Psoas muscle (tissue), 8 donors: ENCODE measurements at places on chromosomes 6 and 20. TPM values are rescaled to one million over a fixed set of nuclear protein-coding genes. Genes with fewer than 3 reads are reported as not detected.

Gene BEND6
- 0.30 TPM for total RNA-seq

Gene SYTL3
- total RNA-seq = 8.0 TPM

Gene LTB
- 0.69 TPM for total RNA-seq

Gene ZSCAN9
- total RNA-seq = 6.4 TPM

Gene PACRG
- 3.1 TPM for total RNA-seq

Gene CPNE5
- 0.27 TPM for total RNA-seq

Gene RBM24
- 215 TPM for total RNA-seq

Gene HUS1B
- total RNA-seq = 0.22 TPM

Gene FAM83B
- total RNA-seq = 0.67 TPM

Gene TNF
- total RNA-seq = not detected

Gene SLC17A3
- total RNA-seq = not detected

Gene TRIM15
- total RNA-seq = not detected

Gene SLC35D3
- total RNA-seq = not detected

Gene SPATS1
- not detected for total RNA-seq

Gene SNX9
- total RNA-seq = 30.2 TPM

Gene TCF15
- total RNA-seq = 10.6 TPM

Gene PRICKLE4
- total RNA-seq = not detected

Gene NMBR
- not detected for total RNA-seq

Gene ADGB
- not detected for total RNA-seq

Gene FAXC
- total RNA-seq = not detected

Gene RBL1
- total RNA-seq = 4.0 TPM

Gene CAPN11
- total RNA-seq = not detected

Gene SLC26A8
- 0.15 TPM for total RNA-seq

Gene SCRT2
- total RNA-seq = not detected

Gene SLC16A10
- total RNA-seq = 106 TPM

Gene WFDC10A
- total RNA-seq = not detected

Gene C4B
- 9.9 TPM for total RNA-seq

Gene C6orf58
- not detected for total RNA-seq

Gene TAP2
- total RNA-seq = 18.5 TPM

Gene GPR63
- not detected for total RNA-seq

Gene SLC22A7
- not detected for total RNA-seq

Gene TRIM31
- total RNA-seq = not detected

Gene CALHM5
- total RNA-seq = 0.58 TPM

Gene SDC4
- total RNA-seq = 95.2 TPM

Gene PTK7
- total RNA-seq = 1.6 TPM

Gene PPP1R3G
- 0.41 TPM for total RNA-seq

Gene APCDD1L
- total RNA-seq = 0.15 TPM

Gene TMEM244
- total RNA-seq = not detected

Gene PCSK2
- 0.26 TPM for total RNA-seq

Gene C20orf96
- 1.0 TPM for total RNA-seq

Gene CST4
- total RNA-seq = not detected

Gene VWA7
- total RNA-seq = 7.2 TPM

Gene SCGN
- not detected for total RNA-seq

Gene R3HDML
- total RNA-seq = not detected

Gene PKIB
- total RNA-seq = 0.59 TPM

Gene TBX18
- 0.24 TPM for total RNA-seq

Gene LTA
- not detected for total RNA-seq

Gene TRIM40
- not detected for total RNA-seq

Gene KHDC1L
- not detected for total RNA-seq

Gene PRRC2A
- total RNA-seq = 82.0 TPM

Gene RIPOR2
- total RNA-seq = 13.2 TPM

Gene PHIP
- 15.3 TPM for total RNA-seq

Gene DAAM2
- 26.5 TPM for total RNA-seq

Gene DPPA5
- not detected for total RNA-seq

Gene GPX6
- not detected for total RNA-seq

Gene HMGN3
- 41.9 TPM for total RNA-seq
